AG09309 (cell line): ENCODE measurements at places on chromosomes 12 and 14.
A peak's percentile ranks its signal among the peaks of the same experiment; 100 is the strongest.

GRCh38 chr12:131863711-131864396, 30.6 kb upstream of the ULK1 start:
- DNase-seq = no peak

DNA sequence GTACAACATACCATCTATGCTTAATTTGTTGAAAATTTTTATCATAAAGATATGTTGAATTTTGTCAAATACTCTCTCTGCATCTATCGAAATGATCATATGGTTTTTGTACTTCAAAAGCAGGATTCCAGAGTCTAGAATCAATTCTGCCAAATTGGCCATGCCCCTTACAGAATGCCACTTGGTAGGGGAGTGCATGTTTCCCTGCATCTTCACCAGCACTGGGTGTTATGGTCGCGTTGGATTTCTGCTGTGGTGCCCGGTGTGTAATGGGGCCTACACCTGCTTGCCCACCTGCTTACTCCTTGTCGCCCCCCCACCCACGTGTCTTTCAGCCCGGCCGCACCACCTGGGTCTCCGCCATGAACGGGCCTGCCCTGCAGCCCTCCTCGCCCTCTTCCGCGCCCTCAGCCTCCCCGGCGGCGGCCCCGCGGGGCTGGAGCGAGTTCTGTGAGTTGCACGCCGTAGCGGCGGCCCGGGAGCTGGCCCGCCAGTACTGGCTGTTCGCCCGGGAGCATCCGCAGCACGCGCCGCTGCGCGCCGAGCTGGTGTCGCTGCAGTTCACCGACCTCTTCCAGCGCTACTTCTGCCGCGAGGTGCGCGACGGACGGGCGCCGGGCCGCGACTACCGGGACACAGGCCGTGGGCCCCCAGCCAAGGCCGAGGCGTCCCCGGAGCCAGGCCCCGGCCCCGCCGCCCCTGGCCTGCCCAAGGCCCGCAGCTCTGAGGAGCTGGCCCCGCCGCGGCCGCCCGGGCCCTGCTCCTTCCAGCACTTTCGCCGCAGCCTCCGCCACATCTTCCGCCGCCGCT, 12.3 kb downstream of the SH2B3 start:
- DNase-seq = no peak

- DNase-seq = no peak
Measured at GRCh38 chr12:27434673-27435565, 11.6 kb upstream of the SMCO2 start.

- no peak for DNase-seq
Measured at GRCh38 chr14:94355191-94355794, 32.2 kb upstream of the SERPINA6 start.

- DNase-seq = no peak
Measured at GRCh38 chr12:101698800-101699347, 1.4 kb downstream of the CHPT1 start.

DNA sequence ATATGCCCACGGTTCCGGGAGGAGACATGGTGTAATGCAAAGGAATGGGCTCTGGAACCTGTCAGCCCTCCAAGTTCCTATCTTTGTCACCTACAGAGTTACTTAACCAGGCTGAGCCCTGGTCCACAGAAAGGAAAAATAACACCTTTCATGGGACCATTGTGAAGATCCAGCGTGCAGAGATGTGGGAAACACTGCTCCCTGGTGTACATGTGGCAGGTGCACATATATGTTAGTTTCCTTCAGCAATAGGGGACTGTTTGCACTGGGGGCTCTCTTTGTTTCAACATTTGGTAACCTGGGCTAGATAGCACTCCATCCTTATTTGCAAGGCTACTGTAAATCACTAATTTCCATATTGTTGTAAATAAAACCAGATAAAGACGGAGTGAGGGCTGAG, 72.3 kb downstream of the ANO2 start:
- DNase-seq = no peak

GRCh38 chr12:58225203-58225877, 284.0 kb downstream of the ATP23 start:
- DNase-seq = no peak

DNA sequence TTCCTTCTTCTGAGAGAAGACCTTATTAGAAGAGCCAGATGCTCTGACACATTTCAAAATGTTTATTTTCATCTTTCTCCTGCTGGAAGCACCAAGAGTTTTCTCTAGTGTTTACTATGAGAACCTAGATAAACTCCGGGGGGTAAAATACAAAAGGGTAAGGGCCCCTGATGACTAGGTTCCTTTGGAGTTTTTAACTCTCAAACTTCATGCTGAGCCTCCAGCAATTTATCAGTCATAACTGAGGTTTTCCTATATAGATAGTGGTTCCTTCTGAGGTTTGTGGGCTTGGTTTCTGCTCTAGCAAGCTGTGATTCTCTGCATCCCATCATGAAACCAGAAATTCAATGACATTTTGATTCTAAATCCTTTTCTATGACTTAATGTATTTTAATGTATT, 210.9 kb downstream of the LRFN5 start:
- DNase-seq = no peak

GRCh38 chr14:90576981-90577660, 180.3 kb downstream of the CALM1 start:
- DNase-seq = no peak

GRCh38 chr14:74649673-74650072, 37.6 kb upstream of the LTBP2 start:
- no peak for DNase-seq

- DNase-seq = no peak
Measured at GRCh38 chr12:90833228-90833627, 121.7 kb downstream of the CCER1 start.

- DNase-seq = no peak
Measured at GRCh38 chr12:81517296-81517695, 241.9 kb downstream of the PPFIA2 start.

DNA sequence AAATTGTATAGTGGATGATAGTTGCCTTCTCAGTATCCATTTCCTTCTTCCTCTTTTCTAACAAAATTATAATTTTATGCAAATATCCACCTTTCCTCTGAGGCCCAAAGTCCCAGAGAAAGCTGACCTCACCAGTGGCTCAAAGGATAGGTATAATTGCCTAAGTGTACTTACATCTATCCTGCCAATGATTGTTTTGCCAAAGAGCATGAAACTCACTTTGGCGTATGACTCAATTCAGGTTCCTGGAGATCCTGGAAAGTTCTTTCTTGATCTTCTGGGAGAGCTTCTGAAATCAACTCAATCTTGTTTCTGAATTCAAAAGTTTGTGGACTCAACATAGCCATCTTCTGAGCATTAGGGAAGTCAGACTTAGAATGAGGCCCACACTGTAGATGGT, 10.5 kb upstream of the RBM25 start:
- DNase-seq = no peak

- DNase-seq = no peak
Measured at GRCh38 chr12:43348221-43348620, 203.8 kb downstream of the ADAMTS20 start.

DNA sequence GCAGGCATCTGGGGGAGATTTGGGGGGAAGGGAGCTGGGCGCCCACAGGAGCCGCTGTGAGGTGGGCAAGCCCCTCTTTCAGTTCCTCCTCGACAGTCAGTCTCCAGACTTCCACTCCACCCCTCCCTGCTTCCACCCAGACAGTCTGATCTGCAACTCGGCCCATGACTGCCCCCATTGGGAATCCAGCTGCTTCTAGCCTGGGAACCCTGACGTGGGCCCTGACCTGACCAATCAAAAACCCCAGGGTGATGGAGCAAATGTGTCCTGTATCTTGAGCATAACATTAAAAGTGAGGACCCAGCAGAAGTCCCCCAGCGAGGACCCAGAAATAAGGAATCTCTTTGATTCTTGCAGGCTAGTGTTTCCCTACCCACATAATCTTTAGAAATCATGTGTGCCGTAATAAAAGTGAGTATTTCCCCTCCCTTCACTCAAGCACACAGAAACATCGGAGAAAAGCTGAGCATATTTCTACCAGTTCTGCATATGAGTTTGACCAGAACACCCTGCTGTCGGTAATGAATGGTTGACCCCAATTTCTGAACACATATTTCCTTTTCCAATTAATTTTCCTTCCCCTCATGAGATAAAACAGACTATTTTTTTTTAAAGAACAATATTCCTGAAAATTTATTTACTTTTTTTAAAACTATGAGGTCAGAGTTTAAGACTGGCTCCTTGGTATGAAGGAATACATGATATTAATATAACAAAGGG, 6.4 kb downstream of the SSH1 start:
- DNase-seq = peak; percentile 85

DNA sequence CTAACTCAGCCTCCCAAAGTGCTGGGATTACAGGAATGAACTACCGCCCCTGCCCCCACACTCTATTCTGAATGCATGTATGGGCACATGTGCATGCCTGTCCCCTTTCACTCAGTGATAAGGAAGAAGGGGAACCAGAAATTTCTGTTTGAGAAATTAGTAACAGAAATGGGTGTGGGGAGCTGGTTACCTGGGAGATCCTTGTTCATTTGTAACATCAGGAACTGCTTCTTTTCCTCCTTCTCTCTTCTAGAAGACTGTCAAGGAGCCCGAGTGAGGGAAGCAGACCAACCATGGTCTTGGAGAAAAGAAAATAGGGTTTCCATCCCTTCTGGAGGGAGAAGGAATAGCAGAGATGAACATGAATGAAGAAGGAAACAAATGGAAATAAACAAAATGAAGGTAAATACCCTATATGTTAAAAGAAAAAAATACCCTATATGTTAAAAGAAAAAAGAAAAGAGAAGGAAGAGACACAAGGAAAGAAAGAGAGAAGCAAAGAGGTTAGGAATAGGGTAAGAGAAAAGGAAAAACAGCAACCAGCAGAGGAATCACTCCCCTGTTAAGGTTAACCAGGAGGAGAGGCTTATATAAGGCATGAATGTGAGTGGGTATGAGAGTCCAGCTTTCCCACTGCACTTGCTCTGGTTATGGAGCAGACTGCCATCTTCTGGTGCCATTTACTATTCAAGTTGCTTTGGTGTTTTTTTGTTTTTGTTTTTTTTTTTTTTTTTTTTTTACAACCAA, 3.3 kb downstream of the PPP1R3E start:
- DNase-seq = no peak

DNA sequence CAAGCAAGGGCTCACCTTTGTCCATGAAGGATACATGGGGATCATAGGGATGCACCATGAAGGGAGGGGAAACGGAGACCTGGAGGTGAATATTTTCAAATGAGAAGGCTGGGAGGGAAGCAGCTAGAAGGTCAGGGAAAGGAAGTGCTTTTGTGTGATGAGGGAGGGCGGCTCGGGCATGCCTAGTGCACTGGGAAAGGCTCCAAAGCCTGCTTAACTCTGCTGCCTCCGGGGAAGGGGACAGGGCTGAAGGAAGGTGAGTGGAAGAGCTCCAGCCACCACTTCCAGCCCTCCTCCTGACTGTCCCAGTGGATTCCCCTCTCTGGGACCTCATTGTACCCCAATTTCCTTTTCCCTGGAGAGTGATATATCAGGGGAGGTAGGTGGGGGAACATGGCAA, 149.4 kb upstream of the PRMT8 start:
- no peak for DNase-seq

DNA sequence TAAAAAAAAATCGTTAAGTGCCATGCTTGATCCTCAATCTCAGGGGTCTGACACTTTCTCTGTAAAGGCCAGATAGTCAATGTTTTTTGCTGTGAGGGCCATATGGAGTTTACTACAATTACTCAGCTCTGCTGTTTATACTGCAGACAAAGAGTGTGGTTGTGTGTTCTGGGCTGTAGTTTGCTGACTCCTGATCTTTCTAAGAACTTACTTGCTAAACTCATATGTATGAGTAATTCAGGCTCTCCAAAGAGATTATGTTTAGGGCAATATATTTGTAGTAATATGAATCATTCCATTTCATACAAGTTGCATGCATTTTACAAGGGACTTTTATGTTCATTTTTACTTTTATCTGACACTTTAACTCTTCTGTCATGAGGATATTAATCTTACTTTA, 188.2 kb downstream of the TMTC2 start:
- no peak for DNase-seq

GRCh38 chr12:46442239-46442638, 69.7 kb upstream of the SLC38A2 start:
- no peak for DNase-seq

DNA sequence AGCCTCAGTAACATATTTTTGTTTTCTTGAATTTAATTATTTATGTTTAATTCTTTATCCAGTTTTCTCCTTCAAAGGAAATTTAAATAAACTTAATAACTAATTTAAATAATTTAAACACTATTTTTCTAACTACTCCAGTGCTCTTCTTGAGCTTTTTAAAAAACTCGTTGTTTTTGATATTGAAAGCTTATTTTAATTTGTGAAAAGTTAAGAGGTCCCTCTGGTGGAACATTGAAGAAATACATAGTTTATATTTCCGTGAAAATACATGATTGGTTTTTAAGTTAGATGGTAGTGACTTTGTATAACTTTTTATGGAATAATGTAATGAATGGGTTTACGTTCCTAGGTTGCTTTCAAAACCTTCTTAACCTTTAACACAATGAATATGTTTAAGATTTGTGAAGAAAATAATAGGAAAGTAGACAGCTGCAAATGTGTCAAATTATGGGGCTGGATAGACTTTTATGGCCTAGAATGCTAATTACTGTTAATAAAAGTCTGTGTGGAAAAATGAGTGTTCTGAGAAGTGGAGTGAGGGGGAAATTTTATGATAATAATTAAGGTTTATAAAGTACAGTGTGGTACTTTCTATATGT, 45.9 kb upstream of the MSRB3 start:
- no peak for DNase-seq

DNA sequence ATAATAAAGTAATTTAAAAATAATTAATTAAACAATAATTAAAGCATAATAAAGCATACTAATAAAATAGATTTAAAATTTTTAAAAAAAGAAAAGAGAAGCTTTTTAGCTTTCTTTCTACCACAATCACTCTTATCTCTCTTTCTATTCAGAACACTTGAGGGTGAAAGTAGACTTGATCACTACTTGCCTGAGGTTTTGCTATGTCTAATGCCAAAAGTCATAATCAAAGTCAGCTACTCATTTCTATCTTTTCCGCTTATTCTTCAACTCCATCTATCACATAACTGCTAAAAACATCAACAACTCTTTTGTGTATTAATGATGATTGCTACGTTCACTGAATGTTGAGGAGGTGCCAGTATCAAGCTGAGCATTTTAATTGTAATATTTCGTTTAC, 202.0 kb upstream of the KRR1 start:
- DNase-seq = no peak

DNA sequence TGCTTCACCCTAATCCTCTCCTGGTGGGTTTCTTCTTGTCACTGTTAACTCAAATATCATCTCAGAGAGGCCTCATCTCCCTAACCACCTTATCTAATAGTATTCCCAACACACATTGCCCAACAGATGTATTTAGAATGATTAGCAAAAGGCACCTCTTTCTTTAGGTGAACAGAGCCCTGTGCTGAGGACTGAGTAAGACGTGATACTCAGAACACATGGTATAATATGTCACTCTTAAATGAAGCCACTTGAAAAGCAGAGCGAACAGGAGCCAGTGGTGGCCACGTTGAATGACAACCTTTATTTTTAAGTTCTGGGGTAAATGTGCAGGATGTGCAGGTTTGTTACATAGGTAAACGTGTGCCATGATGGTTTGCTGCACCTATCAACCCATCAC, 1.5 kb upstream of the KSR2 start:
- DNase-seq = no peak

- DNase-seq = no peak
Measured at GRCh38 chr12:125287155-125287847, 222.1 kb downstream of the AACS start.

GRCh38 chr12:29041621-29042020, 107.5 kb upstream of the FAR2 start:
- peak; percentile 81 for DNase-seq

- no peak for DNase-seq
Measured at GRCh38 chr14:37643701-37644100, 48.3 kb downstream of the TTC6 start.

GRCh38 chr12:4191149-4191548, 82.4 kb upstream of the CCND2 start:
- DNase-seq = no peak
